ENCODE measurements at places on chromosomes 7 and 10.

DNA sequence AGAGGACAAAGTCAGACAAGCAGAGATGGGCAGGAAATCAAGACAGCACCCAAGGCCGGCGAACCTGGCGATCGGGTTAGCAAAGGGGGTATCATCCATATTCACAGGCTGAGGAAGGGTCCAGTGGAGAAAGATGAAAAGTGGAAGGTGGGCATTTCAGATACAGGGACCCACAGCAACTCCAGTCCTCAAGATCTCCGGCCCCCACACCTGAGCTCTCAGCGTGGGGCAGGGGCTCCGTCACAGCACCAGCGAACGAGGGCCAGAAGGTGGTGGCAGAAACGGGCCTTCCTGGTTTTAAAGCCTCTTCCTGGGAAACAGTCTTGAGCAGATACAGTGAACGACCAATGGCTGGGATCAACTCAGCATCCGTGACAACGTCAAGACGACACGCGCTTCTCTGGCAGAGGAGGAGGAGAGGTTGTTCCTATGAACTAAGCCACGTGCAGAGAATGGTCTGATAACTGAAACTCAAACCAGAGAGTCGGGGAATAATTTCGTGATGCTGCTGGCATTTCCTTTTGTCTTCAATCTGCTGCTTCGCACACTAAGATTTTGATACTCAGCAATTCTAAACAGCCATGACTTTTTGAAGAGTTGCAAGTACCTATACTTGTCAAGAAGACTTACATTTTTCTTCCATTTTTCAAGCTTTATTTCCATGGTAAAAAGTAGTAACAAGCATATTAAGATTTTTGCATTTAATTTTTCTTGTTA is 219.8 kb downstream of the ZMYND11 start:
- DNase-seq: no peak

DNA sequence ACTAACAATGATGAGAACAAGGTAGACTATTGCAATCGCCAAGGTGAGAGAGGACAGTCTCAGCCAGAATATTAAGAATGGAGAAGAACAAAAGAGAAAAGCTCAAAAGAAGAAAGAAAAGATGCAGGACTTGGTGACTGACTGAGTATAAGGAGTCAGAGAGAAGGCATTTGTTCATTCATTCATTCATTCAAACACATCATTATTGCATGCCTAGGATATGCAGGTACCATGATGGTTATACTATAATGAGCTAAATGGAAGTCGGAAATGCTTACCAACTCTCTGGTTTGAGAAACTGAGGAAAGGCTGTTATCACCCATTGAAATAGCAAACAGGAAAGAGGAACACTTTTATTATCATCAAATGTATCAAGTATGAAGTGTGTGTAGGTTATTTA is 180.7 kb downstream of the IMMP2L start:
- DNase-seq: no peak

DNA sequence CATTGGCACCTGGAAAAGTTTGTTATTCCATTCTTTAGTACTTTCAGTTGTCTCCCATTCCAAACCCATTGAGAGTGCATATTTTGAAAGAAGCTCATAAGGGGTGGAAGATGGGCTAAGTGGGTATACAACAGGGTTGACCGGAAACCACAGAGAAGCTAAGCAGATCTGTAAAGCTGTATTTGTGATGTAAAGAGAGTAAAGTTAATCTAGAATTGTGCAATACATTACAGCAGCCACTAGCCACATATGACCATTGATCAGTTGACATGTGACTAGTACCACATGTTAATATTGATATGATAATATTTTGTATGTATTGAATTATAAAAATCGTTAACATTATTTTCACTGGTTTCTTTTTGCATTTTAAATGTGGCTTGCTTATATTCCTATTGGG is 4.9 kb upstream of the PNLIP start:
- DNase-seq: no peak

DNA sequence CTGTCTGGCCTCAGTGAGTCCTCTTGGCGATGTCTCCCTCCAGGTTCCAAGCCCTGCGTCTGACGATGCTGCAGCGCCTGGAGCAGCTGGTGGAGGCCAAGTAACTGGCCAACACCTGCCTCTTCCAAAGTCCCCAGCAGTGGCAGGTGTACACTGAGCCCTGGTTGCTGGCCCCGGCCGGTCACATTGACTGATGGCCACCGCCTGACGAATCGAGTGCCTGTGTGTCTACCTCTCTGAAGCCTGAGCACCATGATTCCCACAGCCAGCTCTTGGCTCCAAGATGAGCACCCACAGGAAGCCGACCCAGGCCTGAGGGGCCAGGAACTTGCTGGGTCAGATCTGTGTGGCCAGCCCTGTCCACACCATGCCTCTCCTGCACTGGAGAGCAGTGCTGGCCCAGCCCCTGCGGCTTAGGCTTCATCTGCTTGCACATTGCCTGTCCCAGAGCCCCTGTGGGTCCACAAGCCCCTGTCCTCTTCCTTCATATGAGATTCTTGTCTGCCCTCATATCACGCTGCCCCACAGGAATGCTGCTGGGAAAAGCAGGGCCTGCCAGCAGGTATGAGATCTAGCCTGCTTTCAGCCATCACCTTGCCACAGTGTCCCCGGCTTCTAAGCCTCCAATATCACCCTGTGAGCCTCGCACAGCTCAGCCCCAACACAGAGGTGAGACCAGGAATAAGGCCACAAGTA is 7.3 kb upstream of the ZNF22 start:
- DNase-seq: no peak

- DNase-seq: no peak
These were observed 183.3 kb downstream of the STK31 start for GRCh38 chr7:23893176-23893941.

GRCh38 chr7:91093181-91093580 is 171.1 kb upstream of the FZD1 start:
- DNase-seq: no peak
